Activated naive CD4-positive, alpha-beta T cell treated with anti-CD3 and anti-CD28 coated beads, Interleukin-2, amount 50 U/mL, for 72 hours (primary cell): ENCODE measurements at places on chromosomes 7 and 10.

DNA sequence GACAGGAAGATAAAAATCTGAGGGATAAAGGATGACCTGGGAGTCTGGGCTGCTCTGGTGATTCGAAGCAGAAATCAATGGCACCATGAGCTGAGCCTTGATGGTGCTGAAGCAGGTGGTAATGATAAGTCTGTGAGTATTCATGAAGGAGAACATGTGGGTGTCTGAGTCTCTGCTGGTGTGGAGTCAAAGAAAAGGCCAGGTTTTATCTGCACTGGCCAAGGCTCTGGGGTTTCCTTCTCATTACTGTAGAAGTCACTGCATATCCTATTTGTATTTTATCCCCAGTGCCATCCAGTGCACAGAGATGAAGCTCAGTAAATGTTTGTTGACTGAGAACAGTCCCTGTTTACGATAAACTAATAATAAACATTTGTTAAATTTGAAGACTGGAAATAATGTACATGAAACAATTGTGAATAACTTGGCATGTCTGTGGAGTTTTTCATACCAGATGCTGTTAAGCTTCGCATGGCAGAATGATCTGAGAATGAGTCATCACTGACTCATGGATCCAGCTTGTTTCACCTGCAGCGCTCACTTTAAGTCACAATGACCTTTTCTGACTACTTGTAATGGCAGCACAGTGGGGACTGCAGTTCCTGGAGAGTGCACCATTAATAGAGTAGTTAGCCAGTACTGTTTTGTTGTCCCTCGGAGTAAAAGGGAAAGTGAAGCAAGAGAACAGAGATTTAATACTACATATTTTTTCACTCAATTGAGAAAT, 538.5 kb downstream of the HTR7 start:
- no peak for DNase-seq

- DNase-seq: no peak
Measured at GRCh38 chr10:125850766-125851731, 27.7 kb downstream of the BCCIP start.

DNA sequence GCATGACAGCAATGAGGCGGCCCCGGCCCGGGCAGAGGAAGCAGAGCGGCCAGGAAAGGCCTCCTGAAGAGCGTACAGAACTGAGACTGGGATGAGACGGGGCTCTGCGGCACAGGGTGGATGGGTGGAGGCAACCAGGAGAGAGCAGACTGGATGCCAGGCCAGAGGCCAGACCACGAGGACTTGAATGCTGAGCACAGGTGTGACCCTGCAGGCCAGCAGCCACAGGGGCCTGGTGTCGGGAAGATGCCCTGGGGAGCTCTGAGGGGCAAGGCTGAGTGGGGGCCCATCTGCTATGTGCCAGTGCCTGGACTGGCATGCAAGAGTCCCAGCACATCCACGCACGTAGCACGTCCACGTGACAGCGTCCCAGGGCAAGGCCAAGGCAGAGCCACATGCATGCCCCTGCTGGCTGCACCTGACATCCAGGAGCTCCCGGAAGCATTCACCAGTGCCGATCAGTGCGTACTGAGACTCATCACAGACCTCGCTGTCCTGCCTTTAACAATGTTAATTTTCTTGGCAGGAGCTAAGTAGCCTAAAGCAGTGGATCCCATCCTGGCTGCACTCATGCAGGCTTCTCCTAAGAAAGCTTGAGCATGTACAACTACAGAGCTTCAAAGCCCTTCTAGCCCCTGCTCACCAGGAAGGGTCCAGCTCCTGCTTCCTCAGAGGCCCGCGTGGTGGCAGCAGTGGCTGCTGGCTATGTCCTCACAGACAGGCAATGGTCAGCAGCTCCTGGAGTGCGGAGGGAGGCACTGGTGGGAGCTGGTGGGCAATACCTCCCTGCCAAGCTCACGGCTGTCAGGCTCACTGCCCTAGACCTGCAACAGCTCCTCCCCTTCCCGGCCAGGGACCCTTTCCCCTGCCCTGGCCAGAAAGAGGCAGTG, 18.0 kb downstream of the GRID1 start:
- no peak for DNase-seq

- DNase-seq: no peak
Measured at GRCh38 chr7:5360451-5360850, 63.2 kb downstream of the TNRC18 start.

DNA sequence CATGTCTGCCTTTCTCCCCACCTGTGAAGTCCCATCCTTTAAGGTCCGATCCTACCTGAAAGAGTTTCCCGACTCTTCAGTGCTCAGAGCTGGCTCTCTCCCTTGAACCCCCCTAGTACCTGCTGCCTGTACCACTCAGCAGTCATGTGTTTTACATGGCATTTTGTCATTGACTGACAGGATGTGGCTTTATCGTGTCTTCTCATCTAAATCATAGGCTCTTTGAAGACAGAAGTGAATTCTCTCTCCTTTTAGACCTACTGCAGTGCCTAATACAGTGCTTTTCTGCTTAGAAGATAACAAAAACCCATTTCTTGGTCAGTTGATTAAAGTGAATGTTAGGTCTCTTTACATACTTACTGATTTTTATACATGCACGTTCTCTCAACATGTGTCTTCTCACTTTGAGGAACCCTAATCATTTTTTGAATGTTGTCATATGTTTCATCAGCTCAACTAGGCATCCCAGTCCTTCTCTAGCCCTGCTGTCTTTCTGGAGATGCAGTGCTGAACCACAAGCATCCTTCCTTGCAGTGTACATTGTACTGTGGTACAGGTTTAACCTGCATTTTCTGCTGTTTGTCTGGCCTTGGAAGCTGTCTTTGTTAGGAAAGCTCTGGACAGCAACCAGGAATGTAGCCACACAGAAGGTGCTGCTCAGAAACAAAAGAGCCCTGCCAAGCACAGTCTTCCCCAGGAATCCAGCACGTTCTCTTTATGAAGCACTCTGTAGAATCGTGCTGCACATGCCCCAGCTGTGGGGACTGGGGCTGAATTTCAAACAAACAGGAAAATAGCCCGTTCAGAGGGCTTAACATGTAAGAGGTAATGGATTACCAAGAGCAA, 28.1 kb upstream of the LRRC4 start:
- DNase-seq: no peak

GRCh38 chr10:106053061-106053460, 1111.4 kb downstream of the SORCS1 start:
- no peak for DNase-seq

GRCh38 chr10:127314797-127315196, 118.4 kb upstream of the INSYN2A start:
- DNase-seq: no peak

GRCh38 chr7:122433765-122434164, 129.2 kb upstream of the FEZF1 start:
- DNase-seq: no peak

DNA sequence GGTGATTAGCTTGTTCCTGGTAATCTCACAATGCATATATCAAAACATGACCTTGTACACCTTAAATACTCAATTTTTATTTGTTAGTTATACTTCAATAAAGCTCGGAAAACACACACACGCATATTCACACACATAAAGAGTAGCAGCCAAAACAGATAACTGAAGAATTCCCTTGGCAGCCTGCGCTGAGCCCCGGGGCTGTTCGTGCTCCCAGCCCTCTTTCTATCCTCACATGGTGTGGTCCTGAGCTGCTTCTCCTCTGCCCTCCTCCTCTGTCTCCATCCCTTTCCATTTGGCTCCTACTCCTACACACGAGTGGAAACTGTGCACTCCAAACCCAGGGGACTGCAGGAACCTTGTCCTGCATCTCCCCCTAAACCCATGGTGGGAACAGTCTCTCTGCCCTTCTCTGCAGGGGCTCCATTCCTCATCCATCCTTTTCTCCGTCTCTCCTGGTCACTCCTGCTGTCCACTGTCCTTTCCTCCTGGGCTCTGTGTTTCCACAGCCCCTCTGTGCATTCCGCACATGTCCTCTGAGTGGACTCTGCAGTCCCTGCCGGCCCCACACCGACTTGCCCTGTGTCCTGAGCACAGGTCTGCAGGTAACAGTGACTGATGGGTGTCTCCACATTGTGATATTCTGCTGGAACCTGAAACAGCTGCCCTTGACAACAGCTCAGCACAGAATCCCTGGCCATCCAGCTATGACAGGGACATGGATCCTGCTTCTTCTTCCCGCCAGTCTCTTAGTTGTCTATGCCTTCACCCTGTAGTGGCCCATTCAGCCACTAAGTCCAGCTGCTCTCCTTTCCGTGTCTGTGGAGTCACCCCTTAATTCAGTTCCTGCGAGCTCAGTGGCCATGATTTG, 216.8 kb upstream of the ZNF32 start:
- DNase-seq: no peak

DNA sequence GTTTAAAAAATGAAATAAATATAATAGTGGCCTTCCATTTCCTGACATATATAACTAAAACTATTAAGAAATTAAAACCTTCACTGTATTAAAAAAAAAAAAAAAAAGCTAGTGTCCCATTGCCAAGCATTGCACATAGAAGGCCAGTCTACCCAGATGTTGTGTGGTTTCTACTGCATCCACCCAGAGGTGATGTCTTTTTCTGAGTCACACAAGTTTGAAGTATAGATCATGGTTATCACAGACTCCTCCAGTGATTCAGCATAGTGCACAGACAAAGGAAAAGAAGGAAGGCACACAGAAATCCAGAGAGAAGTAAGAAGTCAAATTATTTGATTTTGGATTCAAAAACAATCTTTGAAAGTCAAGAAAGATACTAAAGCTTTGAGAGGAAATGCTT, 429.0 kb downstream of the ETV1 start:
- DNase-seq: no peak

DNA sequence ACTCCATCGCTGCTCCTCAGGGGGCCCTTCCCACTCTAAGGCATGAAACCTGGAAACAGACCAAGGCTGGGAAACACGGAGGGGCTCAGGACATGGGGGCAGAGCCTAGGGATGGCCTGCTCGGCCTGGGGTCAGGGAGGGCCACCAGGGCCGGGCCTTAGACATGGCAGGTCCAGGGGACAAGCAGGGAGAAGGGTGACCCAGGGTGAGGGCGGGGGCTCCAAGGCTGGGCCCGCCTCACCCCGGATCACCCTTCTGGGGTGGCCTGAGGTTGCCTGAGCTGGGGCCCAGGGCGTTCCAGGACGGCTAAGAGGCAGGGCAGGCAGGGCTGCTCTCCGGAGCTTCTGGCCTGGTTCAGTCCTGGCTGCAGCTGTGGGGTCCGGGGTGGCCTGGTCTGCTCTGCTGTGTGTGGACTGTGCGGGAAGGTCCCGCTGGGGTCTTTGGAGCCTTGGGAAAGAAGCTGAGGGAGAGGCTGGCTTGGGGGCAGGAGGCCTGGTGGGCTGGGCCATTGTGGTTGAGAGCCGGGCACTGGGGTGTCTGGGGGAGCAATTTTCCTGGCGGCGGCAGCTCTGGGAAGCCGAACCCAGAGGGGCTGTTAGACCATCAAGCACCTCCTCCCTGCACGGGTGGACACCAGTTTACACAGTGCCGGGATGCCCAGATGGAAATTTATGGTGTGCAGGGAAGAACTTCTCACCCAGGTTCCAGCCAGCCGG, 52.2 kb downstream of the UNCX start:
- DNase-seq: no peak

DNA sequence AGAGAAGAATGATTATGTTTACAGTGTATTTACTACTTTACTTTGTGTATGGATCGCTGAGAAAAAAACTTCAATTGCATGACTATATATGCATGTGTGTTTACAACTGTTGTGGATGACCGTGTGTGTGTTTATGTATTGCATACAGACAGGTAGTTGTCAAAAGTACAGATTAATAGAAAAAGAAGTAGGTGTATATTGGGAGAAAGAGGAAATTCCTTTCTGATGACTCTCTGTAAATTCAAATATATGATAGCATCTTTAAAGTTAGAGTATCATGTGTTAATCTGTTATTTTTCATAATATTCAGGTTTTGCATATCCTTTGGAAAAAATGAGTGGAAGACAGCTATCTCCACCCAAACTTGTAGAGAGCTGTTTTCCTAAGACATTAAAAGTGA, 160.4 kb upstream of the AGR3 start:
- no peak for DNase-seq

DNA sequence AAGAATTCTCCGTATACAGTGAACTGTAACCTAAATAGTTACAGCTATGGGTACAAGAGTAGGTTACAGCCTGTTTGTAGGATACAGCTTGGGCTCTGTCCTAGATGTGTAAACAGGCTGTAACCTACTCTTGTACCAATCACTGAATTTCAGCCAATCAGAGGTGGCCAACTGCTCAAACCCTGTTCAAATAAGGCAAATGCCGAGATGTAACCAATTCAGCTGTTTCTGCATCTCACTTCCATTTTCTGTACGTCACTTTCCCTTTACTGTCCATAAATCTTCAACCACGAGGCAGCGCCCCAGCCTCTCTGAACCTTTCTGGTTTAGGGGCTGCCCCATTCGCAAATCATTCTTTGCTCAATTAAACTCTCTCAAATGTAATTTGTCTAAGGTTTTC, 8.3 kb upstream of the MMP21 start:
- no peak for DNase-seq

GRCh38 chr10:33878238-33878786, 543.8 kb upstream of the NRP1 start:
- no peak for DNase-seq

DNA sequence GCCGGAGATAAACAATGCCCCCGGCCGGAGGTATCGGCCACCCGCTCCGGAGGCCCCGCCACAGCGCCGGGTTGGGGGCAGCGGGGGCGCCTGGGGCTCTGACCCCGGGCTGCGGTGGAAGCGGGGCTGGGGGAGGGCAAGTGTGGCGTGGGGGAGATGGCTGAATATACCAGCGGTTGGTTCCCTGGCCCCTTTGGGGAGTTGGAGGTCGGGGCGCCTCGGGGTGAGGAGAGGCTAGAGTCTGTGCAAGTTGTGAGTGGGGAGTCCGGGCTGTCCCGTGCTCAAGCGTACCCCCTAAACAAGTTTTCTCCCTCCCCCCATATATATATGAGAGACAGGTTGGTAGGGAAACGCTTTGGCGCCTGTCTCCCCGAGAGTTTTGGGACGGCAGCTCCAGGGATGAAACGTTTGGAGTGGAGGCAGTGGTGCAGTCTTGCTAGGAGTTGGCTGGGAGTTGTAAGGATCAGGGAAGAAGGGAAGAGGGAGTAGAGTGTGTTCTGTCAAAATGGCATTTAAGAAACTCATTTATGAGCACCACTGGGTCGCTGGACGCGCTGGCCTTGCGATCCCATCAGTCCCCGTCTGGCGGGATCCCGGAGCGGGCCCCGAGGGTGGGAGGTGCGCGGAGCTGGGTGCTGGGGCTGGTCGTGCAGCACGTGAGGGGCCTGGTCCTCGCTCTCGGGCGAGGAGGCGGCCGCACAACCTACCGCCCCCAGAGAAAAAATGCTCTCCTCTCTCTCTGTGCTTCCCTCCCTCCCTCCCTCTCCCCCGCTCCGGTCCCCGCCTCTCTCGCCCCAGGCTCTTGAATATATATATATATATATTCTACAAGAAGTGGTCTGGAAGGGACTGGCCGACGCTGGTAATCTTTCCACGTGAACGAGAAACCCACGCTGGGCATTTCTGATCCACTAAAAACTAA, 1.1 kb downstream of the TET1 start:
- no peak for DNase-seq

DNA sequence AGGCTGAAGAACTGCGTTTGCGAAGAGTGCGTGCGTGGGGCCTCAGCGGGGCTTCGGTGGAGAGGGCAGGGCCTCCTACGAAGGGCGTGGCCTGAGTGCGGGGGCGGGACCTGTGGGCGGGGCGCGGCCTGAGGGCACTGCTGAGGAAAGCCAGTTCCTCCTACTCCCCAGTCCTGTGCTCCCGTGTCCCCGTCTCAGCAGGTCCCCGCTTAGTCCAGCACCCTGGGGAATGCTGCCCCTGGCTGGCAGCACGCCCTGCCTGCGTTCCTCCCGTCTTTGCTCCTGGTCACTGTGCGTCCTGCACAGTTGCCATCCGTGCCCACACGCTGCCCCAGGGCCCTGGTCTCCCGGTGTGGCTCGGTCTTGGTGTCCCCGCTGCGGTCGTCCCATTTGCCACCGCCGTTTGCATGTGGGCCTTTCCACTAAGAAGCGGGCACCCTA, 177.1 kb downstream of the ZNF248 start:
- no peak for DNase-seq
